Activated T-cell treated with anti-CD3 and anti-CD28 coated beads, Interleukin-2, amount 50 U/mL, for 4 hours (primary cell): ENCODE measurements at places on chromosomes 1 and 21.

DNA sequence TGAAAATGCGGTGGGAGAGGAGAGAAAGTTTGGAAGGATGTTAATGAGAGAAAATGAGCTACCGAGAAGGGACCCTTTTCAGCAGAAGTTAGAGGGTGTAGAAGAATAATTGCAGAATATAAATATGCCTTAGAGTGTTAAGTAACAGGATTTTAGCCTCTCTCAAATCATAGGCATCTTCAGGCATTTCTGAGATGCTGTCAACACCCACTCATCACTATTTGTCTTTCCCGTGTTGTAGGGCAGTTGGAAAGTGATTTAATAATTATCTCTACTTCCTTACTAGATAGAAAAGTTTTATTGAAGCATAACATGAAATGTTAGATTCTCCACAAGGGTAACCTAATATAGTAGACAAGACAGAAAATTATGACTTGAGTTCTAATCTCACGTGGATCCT, 96.4 kb upstream of the RGS4 start:
- DNase-seq, result no peak

DNA sequence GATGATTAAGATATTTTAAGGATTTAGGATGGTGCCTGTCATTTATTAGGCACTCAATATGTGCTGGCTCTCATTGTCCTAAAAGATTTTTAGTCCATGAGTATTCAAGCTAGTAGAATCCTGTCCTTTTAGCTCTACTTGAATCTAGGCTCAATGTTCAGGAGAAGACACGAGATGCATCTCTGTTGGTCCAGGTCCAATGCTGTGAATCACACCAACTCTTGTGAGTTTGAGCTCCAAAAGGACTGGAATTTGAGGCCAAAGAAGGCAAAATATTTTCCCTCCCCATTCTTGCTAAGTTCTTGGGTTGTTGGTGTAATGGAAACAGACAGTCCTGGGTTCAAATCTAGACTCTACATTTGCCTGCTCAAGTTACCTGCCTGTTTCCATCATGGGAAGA, 1.4 kb upstream of the PODN start:
- no peak for DNase-seq

DNA sequence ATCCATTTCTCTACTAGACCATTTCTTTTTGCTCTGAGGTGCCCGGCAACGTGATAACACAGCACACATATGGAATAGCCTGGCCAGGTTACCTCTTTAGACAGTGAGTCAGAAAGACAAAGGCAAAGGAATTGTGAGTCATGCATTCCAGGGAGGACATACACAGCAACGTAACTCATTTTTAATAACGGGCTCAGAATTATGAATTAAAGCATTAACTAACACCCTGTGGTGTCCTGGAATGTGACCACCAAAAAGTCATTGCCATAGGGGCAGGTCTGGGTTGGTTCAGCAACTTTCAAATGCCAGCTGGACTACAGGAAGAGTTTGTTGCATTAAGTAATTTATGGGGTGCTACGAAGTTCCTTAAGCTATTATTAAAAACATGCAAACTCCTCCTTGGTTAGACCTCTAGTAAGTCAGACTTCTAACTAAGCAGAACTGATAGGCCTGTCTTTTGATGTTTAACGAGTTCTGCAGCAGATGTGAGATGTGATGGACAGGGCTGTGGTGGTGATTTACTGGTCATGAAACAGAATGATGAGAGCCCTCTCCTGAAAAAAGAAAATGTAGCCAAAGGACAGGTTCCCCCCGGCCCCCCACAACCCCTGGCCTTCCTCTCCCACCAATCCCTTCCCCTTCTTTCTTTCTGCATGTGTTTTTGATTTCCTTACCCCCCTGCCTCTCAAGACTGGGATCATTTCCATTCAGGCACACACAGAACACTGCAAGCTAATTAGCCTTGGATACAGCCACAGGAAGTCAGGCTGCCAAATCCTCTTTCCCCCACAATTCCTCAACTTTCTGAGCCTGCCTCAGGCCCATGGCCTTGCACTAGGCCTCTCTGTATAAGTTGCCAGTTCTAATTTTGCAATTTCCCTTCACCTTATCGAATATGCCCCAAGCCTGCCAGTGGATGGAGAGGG, 88.9 kb upstream of the HAO2 start:
- DNase-seq, result no peak

- no peak for DNase-seq
These were observed 3.2 kb upstream of the UCK2 start for GRCh38 chr1:165824269-165824643.

- DNase-seq, result no peak
These were observed 126.9 kb downstream of the CASZ1 start for GRCh38 chr1:10669570-10669969.

GRCh38 chr1:162946701-162947100, 85.7 kb upstream of the CCDC190 start:
- no peak for DNase-seq

DNA sequence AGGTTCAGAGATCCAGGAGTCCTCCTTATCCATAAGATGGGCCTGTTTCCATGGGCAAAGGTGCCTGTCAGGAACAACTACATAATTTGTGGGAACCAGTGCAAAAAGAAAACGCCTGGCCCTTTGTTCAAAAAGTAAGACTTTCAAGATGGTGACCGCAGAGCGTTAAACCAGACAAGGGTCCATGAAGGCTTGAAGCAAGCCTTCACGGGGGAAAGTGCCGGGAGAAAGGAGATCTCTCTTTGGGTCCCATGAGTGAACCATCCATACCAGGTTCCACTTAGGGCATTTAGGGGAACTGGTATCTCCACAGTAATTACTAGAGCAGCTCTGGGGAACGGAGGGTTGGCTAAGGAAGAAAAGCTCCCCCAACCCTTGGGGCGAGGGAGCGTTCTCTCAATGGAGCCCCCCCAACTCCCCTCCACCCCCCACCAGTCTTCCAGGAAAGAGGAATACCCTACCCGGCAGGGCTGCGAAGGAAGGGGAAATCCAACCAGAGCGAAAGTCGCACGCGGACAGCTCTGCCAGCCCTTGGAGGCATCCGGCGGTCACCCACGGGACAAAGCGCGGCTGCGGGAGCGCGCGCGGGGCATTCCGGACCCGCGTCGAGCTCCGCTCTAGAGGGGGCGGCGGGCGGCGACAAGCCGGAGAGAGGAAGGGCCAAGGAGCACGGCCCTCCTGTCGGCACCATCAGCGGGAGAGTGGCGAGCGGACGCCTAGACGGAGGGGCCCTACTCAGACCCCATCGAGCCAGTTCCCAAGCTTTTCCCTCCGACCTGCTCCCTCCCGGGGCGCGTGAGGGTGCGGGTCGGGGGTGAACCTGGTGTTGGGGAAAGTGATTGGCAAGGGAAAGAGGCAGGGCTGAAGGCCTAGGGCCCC, 687 bp upstream of the RASSF5 start:
- no peak for DNase-seq

GRCh38 chr1:227317523-227318015, 723 bp downstream of the CDC42BPA start:
- DNase-seq, result no peak

- DNase-seq, result no peak
These were observed at the start of gene TMPRSS3 for GRCh38 chr21:42395905-42396651. Gene TMPRSS3 (minus strand): TSS chr21:42396052. CDS start chr21:42395417, 635 bp downstream.

DNA sequence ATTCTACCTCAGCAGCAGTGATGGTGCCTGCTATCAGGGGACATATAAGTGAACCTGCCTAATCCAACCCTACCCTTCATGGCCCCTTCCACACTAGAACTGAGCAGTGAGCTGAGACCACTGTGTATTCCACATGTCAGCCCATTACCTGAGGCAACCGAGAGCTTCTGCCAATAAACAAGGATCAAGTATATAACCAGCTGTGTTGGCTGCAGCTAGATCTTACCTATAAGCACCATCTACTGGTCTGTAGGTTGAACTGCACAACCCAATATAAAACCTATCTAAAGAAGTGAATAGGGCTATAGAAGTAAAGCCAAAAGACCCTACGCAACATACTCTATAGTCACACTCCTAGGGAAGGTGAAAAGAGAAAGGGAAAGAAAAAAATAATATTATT, 376.9 kb downstream of the HHIPL2 start:
- DNase-seq, result no peak

DNA sequence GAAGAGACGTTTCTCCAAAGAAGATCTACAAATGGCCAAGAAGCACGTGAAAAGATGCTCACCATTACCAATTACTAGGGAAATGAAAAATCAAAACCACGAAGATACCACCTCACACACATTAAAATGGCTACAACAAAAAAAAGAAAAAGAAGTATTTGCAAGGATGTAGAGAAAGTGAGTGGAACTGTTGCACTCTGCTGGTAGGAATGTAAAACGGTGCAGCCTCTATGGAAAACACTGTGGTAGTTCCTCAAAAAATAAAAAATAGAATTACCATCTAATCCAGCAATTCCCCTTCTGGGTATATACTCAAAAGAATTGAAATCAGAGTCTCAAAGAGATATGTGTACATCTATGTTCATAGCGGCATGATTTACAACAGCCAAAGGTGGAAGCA, 115.4 kb upstream of the EDN2 start:
- DNase-seq, result no peak

DNA sequence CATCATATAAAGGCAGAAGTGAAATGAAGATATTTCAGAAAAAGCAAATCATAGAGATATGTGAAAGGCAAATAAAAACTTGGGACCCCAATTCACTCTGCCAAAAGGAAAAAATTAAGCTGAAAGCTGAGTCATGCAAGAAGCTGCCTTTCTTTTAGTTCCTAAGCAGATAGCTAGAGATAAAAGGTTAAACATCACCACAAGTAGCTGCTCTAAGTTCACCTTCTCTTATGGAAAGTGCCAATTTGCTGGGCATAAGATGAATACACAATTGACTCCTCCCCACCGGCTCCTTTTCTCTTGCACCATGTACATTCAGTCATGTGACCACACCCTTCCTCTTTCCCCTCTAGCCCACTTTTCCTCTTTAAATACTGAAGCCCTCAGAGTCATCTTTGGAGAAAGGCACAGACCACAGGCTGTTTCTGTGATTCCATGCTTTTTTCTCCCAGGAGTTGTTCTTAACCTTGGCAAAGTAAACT, 5.4 kb upstream of the SUMO3 start:
- DNase-seq, result no peak

- no peak for DNase-seq
These were observed 5.9 kb upstream of the DHX9 start for GRCh38 chr1:182833271-182833670.

GRCh38 chr1:169086603-169087455, 19.7 kb upstream of the ATP1B1 start:
- DNase-seq, result no peak
